K562 (cell line): ENCODE measurements at places on chromosomes 4 and X.

DNA sequence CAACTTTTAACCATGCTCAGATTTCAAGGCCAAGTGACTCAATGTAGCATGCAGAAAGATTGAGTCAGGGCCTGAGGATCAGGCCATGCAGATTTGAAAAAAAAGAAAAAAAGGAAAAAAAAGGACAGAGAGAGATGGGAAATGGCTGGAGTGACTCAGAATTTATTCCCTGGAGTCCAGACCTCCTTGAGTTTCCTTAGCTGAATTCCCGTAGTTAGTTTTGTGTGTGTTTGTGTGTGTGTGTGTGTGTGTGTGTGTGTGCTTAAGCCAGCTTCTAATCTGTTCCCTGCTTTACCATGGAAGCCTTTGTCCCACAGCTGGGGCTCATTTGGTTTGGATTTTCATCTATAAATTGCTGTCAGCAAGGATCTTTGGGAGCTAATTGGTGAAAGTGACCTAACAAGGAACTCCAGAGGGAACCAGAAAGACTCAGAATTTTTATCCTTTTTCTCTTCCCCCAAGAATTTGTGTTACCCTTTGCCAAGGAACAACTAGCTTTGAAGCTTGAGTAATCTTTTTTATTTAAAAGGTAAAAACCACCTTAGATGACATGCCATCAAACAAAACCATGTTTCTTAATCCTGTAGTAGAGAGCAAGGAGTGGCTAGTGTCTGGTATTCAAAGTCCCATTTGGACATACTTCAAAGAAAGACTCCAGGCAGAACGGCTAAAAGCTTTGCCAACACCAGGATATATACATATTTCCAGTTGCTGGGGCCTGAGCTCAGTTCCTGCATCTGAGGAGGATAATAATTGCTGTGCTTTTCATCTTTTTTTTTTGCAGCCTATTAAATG is 109.0 kb upstream of the DDIT4L start:
- H3K4me3 ChIP-seq: no peak overlapping the region
- H3K27ac ChIP-seq: no peak overlapping the region
- no peaks in the 10 kb centered on the region for H3K4me1 ChIP-seq
- no peaks in the 10 kb centered on the region for H3K36me3 ChIP-seq
- H3K27me3 ChIP-seq: no peaks in the 10 kb centered on the region

GRCh38 chrX:47215291-47215900 is 3.1 kb upstream of the CDK16 start:
- H3K27ac ChIP-seq: no peak overlapping the region
- no peak overlapping the region for H3K4me3 ChIP-seq
- H3K36me3 ChIP-seq: peaks cover 61% of the 10 kb centered on the region; the same call in 2 of the 3 replicates
- peaks cover 26% of the 10 kb centered on the region for H3K4me1 ChIP-seq

DNA sequence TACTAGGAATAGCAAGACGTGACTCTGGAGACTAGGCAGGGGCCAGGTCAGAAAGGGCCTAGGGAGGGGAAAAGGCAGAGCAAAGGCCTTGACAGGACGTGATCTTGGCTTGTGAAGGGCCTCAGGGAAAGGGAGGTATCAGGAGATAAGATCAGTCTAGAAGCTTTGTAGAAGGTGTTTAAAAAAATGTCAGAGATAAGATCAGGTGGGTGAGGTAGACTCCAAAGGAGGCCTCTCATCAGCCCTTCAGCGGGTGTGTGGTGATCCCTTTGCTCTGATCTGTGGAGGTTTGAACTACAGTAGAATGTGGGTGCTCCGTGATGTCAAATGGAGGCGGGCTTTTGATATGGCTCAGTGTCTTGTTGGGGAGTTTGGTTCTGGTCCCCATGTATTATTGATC is 78.8 kb upstream of the PRPS1 start:
- no peaks in the 10 kb centered on the region; the same call in 2 of the 3 replicates for H3K27me3 ChIP-seq
- H3K4me1 ChIP-seq: no peaks in the 10 kb centered on the region
- H3K27ac ChIP-seq: no peak overlapping the region
- DNase-seq: no peak
- no peaks in the 10 kb centered on the region for H3K36me3 ChIP-seq

- peak; percentile 3 for DNase-seq
- peak overlapping the region; percentile 36 for H3K4me3 ChIP-seq
- H3K4me1 ChIP-seq: no peaks in the 10 kb centered on the region
- H3K36me3 ChIP-seq: no peaks in the 10 kb centered on the region
These were observed 191.2 kb downstream of the RRAGB start for GRCh38 chrX:55908661-55909212.

GRCh38 chrX:44003975-44004374 is 30.8 kb upstream of the NDP start:
- no peak for DNase-seq
- no peak overlapping the region for H3K27ac ChIP-seq
- no peaks in the 10 kb centered on the region for H3K4me1 ChIP-seq
- H3K4me3 ChIP-seq: no peak overlapping the region
- H3K27me3 ChIP-seq: no peaks in the 10 kb centered on the region

GRCh38 chrX:13688384-13688957 is 457 bp upstream of the RAB9A start:
- peak overlapping the region; percentile 93 for H3K27ac ChIP-seq
- peak overlapping the region; percentile 95 for H3K4me3 ChIP-seq
- no peaks in the 10 kb centered on the region for H3K27me3 ChIP-seq
- no peaks in the 10 kb centered on the region for H3K36me3 ChIP-seq
- DNase-seq: no peak

DNA sequence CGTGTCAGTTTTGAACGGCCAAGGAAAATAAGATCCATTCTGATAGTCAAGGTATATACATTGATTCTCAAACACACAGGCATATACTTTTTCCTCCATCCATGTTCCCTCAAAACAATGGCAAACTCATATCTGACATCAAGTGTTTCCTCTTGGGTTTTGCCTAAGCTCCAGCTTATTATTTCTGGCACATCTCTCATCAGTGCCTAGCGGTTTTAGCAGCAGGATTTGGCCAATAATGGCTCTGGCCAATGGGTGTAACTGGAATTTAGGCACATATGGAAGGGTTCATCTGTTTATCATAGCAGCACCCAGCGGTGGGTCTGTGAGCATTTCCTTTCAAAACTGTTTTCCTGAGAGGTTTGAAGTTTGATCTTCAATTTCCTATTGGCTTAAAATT is 161.6 kb upstream of the TLL1 start:
- H3K4me3 ChIP-seq: no peak overlapping the region
- DNase-seq: no peak
- no peaks in the 10 kb centered on the region for H3K4me1 ChIP-seq

DNA sequence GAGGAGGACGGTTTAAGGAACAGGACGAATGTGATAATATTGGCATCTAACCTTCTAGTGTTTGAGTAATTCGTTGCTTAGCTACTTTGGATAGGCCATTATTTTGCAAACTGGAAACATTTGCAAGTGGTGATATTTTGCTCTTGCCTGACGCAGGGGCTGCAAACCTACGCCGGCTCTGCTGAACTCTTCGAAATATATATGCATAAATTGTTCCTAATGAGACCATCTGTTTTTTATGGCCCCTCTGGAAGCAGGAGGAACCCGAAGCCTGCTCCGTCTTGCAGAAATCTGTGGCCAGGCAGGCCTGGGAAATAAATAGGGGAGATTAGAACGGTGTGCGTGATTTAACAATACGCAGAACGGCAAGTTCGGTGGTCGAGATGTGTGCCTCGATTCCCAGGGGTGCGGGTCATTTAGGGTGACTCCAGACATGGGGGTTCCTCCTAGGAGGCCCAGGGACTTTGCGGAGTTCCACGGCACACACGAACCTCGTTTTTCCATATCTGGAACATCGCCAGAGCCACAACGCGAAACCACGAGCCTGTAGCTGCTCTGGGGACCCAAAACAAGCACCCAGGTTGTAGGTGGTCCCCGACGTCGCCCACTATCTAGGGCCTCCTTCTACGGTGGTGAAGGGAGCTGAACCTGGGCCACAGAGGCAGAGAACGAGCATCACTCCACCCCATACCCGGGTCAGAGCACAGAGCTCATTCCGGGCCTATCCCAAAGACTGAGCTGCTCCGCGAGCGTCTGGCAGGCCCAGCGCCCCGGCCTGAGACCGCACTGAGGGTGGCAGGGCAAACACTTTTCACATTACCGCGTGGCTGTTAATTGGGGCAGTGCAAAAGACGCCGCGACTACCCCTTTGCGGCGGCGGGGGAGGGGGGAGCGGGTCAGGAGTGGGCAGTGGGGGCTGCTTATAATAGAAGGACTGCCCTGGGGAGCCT is 89.7 kb downstream of the BCOR start:
- H3K27ac ChIP-seq: no peak overlapping the region
- peaks cover 24% of the 10 kb centered on the region for H3K4me1 ChIP-seq
- no peaks in the 10 kb centered on the region for H3K27me3 ChIP-seq
- H3K4me3 ChIP-seq: no peak overlapping the region
- no peak for DNase-seq
- H3K36me3 ChIP-seq: no peaks in the 10 kb centered on the region

- H3K27me3 ChIP-seq: no peaks in the 10 kb centered on the region
- H3K4me1 ChIP-seq: peaks cover 4% of the 10 kb centered on the region; the same call in 1 of the 2 replicates
- no peak overlapping the region for H3K27ac ChIP-seq
- no peak overlapping the region for H3K4me3 ChIP-seq
- H3K36me3 ChIP-seq: no peaks in the 10 kb centered on the region
These were observed 27.8 kb downstream of the SNX25 start for GRCh38 chr4:185237175-185237574.

GRCh38 chr4:84913176-84913575 is 53.3 kb downstream of the WDFY3 start:
- DNase-seq: no peak
- H3K4me1 ChIP-seq: no peaks in the 10 kb centered on the region
- H3K36me3 ChIP-seq: no peaks in the 10 kb centered on the region
- no peak overlapping the region for H3K4me3 ChIP-seq

DNA sequence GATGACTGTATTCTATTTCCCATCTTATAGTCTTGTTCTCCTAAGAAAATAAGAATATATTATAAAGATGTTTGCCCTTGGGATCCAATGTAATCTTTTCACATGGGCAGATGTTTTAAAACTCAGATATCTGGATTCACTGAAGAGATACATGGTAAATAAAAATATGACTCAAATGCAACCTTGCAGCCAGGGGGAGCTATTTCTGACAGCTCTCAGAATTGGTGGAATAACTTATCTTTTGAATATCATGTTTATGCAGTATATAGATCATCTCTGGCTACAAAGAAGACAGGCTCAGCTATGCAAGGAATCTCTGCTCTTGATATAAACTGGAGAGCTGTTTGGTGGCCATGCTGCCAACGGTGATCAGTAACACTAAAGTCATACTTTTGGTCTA is 274.7 kb downstream of the GLUD2 start:
- no peak overlapping the region for H3K27ac ChIP-seq
- no peaks in the 10 kb centered on the region for H3K4me1 ChIP-seq
- H3K4me3 ChIP-seq: no peak overlapping the region
- no peaks in the 10 kb centered on the region for H3K27me3 ChIP-seq
- DNase-seq: peak; percentile 15

GRCh38 chrX:19564606-19565005 is 49.3 kb upstream of the MAP3K15 start:
- DNase-seq: no peak
- H3K36me3 ChIP-seq: no peaks in the 10 kb centered on the region
- no peak overlapping the region for H3K4me3 ChIP-seq
- H3K27me3 ChIP-seq: peaks cover 6% of the 10 kb centered on the region
- no peak overlapping the region for H3K27ac ChIP-seq

DNA sequence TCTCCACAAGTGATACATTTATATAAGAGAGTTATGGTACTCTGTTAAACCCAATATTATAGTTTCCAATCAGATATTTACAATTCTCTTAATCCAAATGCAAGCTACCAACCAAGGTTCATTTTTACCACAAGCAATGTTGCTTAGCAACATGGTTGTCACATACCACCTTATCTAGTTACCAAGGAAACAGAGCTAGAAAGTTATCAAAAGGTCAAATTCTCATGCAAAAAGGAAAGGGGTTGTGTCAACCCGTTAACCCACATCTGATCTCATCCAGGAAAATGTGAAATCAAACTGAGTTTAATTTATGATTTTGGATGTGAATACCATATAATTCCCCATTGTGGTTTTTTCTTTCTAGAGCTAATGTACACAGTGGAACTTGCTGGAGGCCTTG is 274.1 kb upstream of the MAGEB2 start:
- H3K27ac ChIP-seq: no peak overlapping the region
- no peaks in the 10 kb centered on the region for H3K27me3 ChIP-seq
- DNase-seq: no peak
- H3K4me3 ChIP-seq: no peak overlapping the region
- no peaks in the 10 kb centered on the region for H3K36me3 ChIP-seq

- no peak overlapping the region for H3K4me3 ChIP-seq
- H3K36me3 ChIP-seq: no peaks in the 10 kb centered on the region
- no peaks in the 10 kb centered on the region for H3K27me3 ChIP-seq
- H3K4me1 ChIP-seq: no peaks in the 10 kb centered on the region
- no peak overlapping the region for H3K27ac ChIP-seq
These were observed 120.6 kb downstream of the SPRY1 start for GRCh38 chr4:123517176-123517575.

GRCh38 chrX:154470914-154471568 is 8.0 kb downstream of the LAGE3 start:
- H3K4me3 ChIP-seq: no peak overlapping the region
- H3K27ac ChIP-seq: no peak overlapping the region
- no peaks in the 10 kb centered on the region for H3K27me3 ChIP-seq
- no peaks in the 10 kb centered on the region for H3K4me1 ChIP-seq
- peaks cover 61% of the 10 kb centered on the region; the same call in 2 of the 3 replicates for H3K36me3 ChIP-seq

DNA sequence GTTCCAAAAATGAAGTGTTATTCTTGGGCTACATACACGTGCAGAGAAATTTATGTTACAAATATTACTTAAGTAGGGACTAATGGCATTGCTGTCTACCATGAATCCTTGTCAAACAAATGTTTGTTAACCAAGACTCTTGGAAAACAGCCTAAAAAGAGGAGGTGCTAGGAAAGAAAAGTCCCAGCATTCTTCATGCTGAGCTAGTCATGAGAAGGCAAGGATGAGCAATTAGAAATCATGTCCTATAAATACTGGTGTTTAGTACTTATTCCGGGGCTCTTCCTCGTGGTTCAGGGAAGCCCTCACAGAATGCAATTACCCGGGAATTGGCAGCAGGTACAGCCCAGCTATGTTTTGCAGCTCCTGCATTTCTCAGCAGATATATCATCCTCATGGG is 378.1 kb upstream of the FTHL17 start:
- H3K36me3 ChIP-seq: no peaks in the 10 kb centered on the region
- H3K27me3 ChIP-seq: no peaks in the 10 kb centered on the region
- no peak for DNase-seq
- no peak overlapping the region for H3K4me3 ChIP-seq

- no peaks in the 10 kb centered on the region for H3K36me3 ChIP-seq
- no peak overlapping the region for H3K27ac ChIP-seq
- no peak for DNase-seq
- no peak overlapping the region for H3K4me3 ChIP-seq
- no peaks in the 10 kb centered on the region for H3K4me1 ChIP-seq
These were observed 39.5 kb downstream of the HOPX start for GRCh38 chr4:56641494-56642051.

GRCh38 chr4:182810103-182810615 is 107.0 kb downstream of the DCTD start:
- DNase-seq: no peak
- H3K4me3 ChIP-seq: no peak overlapping the region
